ENCODE measurements at places on chromosomes 5 and 9.

GRCh38 chr9:136525841-136526499, 19.9 kb downstream of the NOTCH1 start:
- DNase-seq: no peak

DNA sequence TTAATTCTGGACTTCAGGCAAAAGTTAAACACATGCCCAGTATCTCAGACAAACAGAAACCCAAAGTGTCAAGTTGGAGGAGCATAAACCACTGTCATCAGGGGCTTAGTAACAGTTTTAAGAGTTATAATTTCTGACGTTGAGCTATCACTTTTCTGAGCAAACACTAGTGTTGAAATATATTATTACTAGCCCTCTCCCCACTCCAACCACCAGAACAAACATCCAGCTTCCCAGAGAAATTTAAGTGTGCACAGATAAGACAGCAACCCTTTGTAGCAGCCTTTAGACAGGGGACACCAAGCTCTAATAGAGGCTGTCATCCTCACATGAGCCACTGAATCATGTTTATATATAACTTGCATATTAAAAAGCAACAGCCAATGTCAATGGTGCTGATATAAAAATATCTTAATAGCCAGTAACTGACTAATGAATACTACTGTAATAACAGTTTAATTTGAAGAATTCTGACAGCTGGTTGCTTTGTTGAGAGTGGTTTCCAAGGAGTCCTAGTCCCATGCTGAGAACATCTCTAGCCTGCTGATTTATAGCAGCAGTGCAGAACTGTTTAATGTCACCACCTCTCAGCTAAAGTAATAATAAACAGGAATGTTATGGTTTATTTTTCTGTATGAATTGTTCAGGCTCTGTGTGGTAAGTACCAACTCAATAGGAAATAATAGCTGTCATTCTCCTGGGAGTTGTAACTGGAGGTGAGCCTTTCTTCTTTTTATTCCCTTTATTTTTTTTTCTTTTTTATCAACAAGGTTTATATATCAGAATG, 528.7 kb upstream of the ZNF608 start:
- no peak for DNase-seq

- no peak for DNase-seq
Measured at GRCh38 chr5:96590796-96591195, 71.4 kb upstream of the CAST start.

DNA sequence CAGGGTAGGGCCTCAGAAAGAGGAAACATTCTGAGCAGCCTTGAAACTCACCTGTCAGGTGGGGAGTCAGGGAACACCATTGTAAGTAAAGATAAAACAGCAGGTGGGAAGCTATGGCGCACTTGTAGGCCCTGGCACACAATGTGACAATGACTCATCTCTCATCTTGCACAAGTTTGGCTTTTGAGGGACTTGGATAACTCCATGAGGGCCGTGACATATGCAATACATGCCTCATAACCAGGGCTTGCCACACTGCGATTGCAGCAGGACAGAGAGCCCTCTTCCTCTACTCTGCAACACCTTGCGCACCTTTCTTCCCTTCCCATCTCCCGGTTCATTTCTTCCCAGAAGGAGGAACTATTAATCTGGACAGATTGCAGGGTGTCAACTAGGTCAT, 144.9 kb downstream of the CEP120 start:
- DNase-seq: no peak

Data from left renal cortex interstitium (tissue), 4 donors.